ENCODE measurements at places on chromosomes 11 and 22.

- no peak for DNase-seq
Observed at GRCh38 chr22:44862981-44863860, 110.8 kb downstream of the ARHGAP8 start.

DNA sequence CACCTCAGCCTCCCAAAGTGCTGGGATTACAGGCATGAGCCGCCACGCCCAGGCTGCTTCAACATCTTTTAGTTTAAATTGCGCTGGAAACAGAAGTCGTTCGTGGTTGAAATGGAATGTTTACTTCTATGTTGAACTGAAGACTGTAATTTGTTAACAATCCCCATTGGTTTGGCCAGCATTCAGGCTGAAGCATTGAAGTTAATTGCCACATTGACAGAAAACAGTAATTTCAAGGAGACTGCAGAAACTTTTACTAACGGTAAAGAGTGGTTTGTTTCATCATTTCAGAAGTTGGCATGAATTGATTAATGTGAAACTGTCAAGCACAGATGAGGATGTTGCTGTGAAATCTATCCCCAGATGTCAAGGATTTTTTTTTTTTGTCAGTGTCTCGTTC, 14.2 kb downstream of the AP5B1 start:
- DNase-seq, result no peak

DNA sequence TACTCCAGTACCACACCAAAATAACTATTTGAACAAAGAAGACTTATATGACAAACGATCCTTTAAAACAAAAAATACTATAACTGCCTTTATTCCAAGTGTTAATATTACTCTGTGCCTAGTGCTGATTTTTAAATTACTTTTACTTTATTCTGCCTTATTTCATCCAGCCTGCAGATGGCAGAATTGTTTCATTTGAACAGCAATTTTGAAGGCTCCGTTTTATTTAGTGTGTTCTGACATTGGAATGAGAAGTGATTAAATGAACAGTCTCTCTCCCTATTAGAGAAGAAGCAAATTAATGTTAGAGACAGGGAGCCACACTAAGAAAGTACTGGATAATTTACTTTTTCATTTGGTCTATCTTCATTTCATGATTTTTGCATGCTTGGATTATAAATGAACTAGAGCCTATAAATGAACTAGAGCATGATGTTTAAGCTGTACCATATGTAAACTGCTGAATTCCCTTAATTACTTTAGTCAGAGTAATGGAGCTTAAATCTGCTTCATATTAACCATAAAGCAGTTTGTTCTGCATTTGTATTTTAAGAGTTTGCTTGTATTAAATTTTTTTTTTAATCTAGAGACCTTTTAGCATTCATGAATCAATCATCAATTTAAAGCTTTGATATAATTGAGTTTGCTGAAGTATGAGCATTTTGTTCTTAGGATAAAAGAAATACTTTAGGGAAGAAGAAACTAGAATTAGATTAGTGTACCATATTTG, 9.8 kb downstream of the PDHX start:
- DNase-seq, result peak; percentile 24

DNA sequence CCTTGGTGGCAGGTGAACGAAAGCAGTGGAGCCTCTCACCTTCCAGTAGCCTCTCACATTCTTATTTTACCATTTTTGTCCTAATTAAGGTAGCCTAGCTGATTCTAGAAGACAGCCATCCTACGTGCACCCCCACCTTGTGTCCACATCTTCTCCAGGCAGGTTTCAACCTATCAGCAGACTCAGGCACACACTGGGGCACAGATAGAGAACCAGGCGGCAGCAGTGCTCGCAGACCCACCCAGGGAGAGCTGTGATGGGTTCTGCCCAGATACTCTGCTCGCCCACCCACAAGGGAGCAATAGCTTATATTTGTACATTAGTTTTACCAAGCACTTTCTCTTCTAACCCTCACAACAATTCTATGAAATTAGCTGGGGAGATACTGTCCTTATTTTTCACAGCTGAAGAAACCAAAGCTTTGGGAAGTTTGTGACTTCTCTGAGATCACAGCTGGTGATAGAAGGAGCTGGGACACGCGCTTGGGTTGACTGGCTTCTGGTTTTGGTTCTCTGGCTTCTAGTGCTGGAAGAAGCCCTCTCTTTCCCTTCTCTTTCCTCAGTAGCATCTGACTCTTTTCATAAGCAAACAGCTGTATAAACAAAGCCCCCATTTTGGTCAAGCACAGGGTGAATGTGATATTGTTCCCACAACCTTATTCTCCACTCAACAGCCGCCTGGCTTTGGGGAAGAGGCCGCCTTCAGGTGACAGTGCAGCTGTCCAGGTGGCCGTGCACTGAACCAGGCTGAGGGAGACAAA, 36.9 kb downstream of the PPP2R1B start:
- DNase-seq, result peak; percentile 14

- no peak for DNase-seq
Observed at GRCh38 chr11:119316016-119316728, 758 bp downstream of the MCAM start.

DNA sequence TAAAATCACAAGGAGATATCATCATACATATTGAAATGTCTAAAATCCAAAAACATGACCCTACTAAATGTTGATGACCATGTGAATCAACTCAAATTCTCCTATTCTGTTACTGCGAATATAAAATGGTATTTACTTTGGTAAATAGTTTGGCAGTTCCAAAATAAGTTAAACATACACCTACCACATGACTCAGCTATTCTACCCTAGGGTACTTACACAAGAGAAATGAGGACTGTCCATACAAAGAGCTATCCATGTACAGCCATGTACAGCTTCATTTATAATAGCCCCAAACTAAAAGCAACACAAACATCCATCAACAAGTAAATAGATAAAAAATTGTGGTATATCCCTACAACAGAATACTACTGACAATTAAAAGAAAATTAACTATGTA, 346.1 kb upstream of the TENM4 start:
- no peak for DNase-seq

GRCh38 chr11:8593935-8594909, at the start of gene STK33:
Gene STK33, minus strand, starts transcription at chr11:8594228. Its CDS starts 119,323 bp downstream, at chr11:8474905.
- no peak for DNase-seq

DNA sequence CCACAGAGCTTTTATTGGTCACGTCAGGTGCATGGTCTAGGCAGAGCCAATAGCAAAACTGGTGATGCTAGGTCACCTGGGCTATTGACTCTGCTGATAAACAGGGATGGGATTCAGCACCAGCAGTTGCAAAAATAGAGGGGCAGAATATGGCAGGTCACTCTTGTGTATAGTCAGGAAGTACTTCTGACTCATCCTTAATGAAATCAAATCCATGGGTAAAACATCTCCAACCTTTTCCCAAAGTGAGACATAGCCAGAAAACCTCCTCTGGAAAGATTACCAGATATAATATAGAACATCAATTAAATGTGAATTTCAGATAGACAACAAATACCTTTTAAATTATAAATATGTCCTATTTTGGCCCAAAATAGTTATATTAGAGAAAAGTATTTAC, 383.2 kb downstream of the METTL15 start:
- no peak for DNase-seq

DNA sequence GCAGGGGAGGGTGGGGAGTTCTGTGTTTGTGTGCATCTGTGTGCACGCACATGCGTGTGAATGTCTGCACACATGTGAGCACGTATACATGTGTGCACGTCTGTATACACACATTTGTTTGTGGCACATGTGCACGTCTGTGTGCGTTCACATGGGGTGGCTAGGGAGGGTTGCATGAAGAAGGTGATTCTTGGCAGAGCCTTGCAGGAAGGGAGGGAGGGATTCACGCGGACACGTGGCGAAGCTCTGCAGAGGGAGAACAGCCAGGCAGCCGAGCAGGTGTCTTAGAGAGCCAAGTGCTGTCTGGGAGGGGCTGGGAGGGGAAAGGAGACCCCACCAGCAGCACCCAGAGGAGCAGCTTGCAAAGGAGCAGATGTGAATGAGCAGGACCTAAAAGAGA, 372.1 kb downstream of the BRD1 start:
- no peak for DNase-seq

GRCh38 chr11:14547440-14547839, 27.3 kb upstream of the PSMA1 start:
- no peak for DNase-seq

GRCh38 chr11:71269603-71270511, 17.5 kb upstream of the SHANK2 start:
- no peak for DNase-seq

- no peak for DNase-seq
Observed at GRCh38 chr11:1746956-1747752, 3.2 kb downstream of the IFITM10 start.

DNA sequence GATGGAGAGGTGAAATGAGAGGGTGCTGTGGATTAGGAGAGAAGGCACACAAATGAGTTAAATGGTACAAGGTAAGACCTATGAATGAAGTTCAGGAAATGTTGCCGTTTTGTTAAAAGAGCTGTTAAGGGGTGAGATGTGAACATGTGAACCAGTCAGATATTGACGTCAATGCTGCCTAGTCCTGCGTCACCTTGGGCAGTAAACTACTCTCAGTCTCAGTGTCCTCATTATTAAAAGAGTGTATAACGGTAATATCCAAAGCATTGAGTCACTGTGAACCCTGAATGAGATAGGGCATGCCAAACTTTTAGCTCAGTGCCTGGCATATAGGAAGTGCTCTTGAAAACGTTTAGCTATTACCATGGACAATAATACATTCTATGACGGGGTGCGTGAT, 32.4 kb upstream of the SORL1-AS1 start:
- no peak for DNase-seq

DNA sequence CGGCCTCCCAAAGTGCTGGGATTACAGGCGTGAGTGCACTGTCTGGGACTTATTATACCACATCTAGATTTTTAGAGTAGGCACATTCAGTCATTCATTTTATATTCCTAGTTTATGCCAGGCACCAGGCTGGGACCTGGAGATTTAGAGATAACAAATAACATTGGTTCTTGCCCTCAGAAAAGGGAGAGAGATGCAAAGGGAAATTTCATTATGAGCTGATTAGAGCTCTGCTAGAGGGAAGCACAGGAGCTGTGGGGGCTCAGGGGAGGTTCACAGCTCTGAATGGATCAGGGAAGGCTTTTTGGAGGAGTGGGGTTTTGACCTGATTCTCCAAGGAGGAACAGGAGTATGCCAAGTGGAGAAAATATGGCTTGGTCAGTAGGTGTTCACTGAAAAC, 32.3 kb downstream of the MEI1 start:
- no peak for DNase-seq

- DNase-seq, result no peak
Observed at GRCh38 chr22:49734882-49735281, 92.8 kb downstream of the BRD1 start.

GRCh38 chr22:49216579-49216978, 611.1 kb downstream of the BRD1 start:
- no peak for DNase-seq

Measured in brain microvascular endothelial cell (primary cell).